Stimulated activated CD4-positive, alpha-beta T cell treated with anti-CD3 and anti-CD28 coated beads, Interleukin-1b, Interleukin-23, amount 100 ng/mL, for 1 hour (primary cell): ENCODE measurements at places on chromosomes 2 and 18.

DNA sequence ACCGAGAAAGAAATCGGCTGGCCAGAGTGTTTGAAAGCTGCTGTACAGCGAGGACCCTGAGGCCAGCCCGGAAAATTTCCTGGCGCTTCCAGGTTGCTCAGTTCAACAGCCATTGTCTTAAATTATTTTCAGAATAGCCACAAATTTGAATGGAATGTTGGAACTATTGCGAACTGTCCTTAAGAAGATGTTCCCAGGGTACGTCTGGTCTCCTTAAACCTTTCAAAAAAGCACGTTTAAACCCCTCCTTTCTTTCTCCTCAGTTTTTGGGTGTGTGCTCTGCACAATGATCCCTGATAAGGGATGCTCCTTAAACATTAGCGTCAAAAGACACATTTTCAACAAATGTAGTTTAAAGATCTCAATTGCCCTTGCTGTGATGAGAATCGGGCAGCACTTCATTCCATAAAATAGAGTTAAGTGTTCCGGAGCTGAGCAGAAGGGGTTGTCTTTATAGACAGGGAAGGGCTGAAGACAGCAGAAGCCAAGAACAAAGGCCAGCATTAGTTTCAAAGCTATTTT is 14.5 kb upstream of the LPIN2 start:
- DNase-seq, result no peak

- DNase-seq, result no peak
Observed at GRCh38 chr2:132824716-132825115, 154.7 kb upstream of the LYPD1 start.

DNA sequence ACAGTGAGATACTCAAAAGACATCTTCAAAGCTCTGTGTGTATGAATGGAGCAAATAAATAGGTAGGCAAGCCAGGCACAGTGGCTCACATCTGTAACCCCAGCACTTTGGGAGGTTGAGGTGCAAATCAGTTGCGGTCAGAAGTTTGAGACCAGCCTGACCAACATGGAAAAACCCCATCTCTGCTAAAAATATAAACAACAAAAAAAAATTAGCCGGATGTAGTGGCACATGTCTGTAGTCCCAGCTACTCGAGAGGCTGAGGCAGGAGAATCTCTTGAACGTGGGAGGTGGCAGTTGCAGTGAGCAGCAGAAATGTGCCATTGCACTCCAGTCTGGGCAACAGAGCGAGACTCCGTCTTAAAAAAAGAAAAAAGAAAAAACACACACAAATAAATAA is 945.1 kb upstream of the PIK3C3 start:
- no peak for DNase-seq

- DNase-seq, result no peak
Observed at GRCh38 chr2:240481720-240482119, 46.3 kb downstream of the GPC1 start.

DNA sequence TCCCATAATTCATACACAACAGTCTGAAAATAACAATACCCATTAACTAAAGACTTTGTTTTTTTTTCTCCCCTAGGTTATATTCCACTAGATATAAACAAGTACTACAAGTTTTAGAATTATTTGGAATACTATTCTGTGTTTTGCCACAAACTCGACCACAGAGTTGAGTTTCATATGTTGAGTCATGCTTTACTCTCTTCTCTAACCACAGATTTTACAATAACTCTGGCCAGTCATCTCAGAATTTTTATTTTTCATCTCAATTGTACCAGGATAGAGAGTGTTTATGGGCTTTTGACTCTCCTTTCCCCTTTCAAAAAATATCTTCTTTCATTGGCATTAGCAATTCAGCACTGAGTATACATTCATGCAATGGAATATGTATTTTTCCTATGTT is 348.7 kb upstream of the GALNT5 start:
- DNase-seq, result no peak

DNA sequence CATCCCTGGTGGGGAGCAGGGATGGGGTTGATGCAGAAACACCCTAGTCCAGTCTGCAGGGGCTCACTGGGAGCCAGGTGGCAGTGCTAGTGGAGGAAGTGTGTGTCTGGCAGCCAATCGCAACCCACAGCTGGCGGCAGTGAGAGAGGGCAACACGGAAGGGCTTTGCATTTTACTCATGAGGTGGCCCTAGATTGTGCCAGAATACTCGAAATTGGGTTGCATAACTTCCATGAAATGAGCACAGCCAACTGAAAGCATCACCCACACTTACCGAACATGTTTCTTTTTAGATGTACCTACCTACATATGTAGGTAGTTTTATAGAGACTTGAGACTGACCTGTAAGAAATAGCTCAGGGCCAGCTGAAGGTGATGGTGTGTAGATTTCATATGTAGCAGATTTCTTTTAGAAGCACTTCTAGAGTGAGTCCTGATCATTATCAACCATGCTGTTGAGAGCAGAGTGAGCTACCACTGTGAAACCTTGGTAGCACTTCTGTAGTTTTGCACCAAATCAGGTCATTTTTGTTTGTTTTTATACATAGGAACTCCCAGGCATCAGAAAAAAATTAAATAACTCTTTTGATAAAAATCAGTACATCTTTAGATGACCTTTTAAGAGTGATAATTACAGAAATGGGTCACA is 13.0 kb downstream of the IL18R1 start:
- DNase-seq, result no peak

- no peak for DNase-seq
Observed at GRCh38 chr2:43057742-43058725, 168.4 kb downstream of the ZFP36L2 start.

- no peak for DNase-seq
Observed at GRCh38 chr18:79764131-79764530, 33.6 kb upstream of the KCNG2 start.

DNA sequence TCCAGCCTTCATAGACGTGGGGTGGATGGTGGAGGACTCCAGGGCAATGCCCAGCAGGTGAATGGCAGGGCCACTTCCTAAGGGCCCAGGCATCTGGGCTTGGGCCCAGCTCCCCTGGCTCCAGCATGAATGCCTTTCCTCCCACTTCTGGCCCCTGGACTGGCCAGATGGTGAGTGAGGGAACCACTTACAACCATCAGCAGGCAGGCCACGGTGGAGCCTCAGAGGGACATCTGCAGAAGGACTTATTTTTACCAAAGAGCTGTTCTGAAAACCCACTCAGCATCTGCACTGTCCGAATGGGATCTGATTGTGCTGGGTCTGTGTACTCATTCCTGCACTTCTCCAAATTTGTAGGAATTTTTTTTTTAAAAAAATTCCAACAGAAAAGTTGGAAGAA is 69.6 kb downstream of the SNTG2 start:
- DNase-seq, result no peak

DNA sequence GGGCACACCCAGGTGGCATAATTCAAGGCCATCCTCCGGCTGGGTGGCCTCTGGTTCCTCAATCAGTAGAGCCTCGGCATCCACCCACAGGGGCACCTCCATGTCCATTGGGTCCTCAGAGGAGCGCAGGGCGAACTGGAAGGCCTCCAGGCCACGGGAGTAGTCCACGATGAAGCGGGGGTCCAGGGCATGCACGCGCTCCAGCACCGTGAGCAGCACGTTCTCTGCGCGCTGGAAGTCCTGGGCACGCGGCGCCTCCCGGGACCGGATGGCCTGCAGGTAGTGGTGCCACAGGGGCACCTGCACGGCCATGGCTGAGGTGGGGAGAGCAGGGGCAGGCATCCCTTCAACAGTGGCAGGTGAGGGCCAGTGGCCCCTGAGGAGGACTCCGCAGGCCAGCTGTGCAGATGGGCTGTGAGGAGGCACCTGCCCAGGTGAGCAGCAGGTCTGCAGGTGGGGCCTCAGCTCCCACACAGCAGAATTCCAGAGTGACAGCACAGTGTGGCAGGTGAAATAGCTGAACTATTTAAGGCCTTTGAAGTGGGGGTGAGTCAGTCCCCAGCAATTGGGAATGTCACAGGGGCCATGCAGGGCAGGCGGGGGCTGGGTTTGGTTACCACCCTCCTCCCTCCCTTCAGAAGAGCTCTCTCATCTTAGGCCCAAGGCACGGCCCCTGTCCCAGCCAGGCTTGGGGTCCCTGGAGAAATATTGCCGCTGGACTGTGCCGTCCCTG is at the start of gene MAB21L4:
MAB21L4 (minus strand) TSS at position 501 of the 733 bp plus-strand sequence; CDS start at position 342, 159 bp downstream.
- DNase-seq, result no peak

- DNase-seq, result no peak
Observed at GRCh38 chr2:240852671-240853314, 15.8 kb upstream of the AGXT start.

DNA sequence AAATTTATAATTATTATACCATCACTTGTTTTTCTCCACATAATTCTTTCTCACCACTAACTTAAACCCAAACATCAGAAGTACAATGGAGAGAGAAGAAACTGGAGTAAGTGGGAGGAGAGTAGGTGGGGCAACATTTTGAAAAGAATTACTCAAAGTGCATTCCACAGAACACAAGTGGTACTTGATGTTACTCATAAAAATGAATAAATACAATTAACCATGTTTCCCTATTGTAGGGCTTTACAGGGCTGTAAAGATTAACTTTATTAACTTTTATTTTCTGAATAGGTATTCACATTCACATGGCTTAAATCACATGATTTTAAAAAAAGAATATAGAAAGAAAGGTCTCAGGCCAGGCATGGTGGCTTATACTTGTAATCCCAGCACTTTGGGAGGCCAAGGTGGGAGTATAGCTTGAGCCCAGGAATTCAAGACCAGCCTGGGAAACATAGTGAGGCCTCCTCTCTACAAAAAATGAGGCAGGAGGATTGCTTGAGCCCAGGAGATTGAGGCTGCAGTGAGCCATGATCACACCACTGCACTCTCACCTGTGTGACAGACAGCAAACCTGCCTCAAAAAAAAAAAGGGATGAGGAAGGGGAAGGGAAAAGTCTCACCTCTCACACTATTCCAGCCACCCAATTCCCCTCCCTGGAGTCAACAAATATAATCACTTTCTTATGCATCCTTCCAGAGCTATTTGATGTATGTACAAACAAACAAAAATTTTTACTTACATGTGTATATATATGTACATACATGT is 47.1 kb downstream of the KCNG3 start:
- DNase-seq, result no peak

DNA sequence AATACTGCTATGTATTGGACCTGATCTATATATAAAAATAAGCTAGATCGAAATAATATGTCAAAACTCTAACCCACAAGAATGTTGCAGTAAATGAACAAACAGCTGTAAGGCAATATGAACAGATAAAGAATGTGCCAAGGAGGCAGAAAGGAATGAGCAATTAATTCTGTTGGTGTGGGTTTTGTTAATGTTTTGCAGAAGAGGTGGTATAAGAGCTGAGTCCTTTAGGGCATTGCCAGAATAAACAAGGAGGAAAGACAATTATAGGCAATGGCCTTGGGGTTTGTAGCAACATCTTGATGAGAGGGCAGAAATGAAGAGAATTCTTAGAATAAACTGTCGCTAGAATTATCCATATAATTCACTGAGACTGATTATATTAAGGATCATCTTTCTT is 240.9 kb upstream of the GULP1 start:
- no peak for DNase-seq

DNA sequence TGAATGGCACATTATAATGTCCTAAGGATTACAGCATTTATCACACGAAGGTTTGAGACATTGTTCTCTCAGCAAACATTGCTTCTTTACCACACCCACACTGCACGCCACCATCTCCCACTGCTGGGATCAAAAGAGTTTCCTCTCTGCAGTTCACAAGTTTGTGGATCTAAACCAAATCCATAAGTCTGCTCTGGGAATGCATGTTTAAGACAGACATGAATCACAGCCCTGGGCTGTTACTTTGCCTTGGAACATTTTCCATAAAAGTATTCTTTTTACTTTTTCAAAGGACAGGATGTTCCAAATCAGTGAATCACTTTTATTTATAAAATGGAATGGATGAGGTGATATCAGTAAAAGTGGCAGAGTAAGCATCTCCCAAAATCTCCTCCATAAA is 36.1 kb downstream of the STPG4 start:
- no peak for DNase-seq

GRCh38 chr2:97011977-97012569 is 25.7 kb upstream of the FAM178B start:
- no peak for DNase-seq

- no peak for DNase-seq
Observed at GRCh38 chr2:72293620-72294019, 146.0 kb upstream of the CYP26B1 start.

DNA sequence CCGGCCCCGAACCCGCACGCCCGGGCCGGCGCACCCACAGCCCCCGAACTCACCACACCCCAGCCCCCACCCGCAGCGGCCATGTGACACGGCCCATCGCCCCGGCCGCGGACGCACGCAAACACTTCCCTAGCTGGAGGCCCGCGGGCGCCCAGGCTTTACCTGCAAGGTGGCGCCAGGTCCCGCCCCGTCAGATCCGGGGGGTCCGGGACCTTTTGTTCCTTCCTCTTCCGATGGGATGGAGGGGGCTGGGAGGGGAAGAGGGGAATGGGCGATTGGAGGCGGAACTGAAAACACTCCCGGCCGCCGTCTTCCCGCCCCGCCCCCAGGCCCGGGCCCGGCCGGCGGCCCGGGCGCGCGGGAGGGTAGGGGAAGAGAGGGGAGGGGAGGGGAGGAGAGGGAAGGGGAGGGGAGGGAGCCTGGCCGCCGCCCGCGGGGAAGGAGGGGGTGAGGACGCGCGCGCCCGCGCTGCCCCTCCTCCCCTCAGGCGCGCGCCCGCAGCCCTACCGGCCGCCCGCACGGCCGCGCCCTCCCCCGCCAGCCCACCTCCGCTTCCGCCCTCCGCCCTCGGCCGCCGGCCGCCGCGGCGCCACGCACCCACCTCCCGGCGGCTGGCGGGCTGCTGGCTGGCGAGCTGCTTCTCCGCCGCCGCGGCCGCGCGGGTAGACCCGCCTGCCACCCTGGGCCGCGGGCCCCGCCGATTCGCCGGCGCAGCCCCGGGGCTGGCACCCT is at the start of gene SMAD2:
SMAD2 (minus strand) TSS at position 461 of the 732 bp plus-strand sequence. CDS start 33,903 bp downstream, outside the sequence.
- peak; percentile 51 for DNase-seq

DNA sequence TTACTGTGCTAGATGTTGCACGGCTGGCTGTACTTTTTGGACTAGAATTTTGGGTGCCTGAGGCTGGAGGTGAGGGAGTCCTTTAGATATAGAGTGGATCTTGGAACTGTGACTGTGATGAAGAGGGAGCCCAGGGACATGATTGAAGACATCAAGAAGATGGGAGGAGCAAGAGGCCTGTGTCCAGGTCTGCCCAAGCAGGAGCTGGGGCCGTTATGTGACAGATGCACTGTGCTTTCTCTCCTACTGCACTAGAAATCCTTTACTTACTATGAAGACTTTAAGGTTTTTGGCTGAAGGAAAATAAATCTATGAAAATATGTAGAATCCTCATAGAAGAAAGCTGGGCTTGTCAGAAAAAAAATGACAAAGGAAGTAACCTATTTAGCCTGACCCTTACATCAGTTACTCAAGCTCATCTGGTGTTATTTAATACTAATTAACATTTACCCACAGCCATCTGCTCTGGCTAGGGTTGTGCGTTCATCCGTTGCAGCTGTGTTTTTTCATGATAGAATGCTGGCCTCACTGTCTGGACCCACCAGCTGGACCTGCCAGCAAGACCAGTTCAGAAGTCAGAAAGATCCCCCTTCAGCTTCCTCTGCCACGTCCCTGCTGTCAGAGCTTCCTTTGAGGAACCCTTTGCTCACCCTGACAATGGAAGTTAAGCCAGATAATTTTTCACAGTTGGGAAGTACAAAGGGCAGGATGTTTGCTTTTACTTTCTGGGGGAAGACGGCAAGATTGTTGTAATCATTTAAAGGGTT is 16.7 kb downstream of the TSN start:
- DNase-seq, result no peak
